ENCODE measurements at places on chromosomes 3 and 15.

DNA sequence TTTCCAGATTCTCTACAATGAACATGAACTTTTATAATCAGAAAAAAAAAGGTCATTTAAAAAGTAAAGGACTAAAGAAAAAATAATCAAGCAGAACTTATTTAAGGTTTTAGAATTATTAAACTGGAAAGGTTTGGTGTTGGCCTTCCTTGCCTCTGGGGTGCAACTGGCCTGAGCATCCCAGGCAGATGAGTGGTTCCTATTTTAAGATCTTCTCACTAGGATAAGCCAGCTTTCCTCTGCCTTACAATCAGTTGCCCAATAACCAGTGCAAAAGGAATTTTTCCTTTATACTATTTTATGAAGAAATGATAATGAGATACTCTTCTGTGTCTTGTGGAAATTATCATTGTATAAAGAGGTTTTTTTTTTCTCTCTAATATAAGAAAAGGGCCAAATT lies 56.6 kb downstream of the SEC22A start:
- DNase-seq = no peak

DNA sequence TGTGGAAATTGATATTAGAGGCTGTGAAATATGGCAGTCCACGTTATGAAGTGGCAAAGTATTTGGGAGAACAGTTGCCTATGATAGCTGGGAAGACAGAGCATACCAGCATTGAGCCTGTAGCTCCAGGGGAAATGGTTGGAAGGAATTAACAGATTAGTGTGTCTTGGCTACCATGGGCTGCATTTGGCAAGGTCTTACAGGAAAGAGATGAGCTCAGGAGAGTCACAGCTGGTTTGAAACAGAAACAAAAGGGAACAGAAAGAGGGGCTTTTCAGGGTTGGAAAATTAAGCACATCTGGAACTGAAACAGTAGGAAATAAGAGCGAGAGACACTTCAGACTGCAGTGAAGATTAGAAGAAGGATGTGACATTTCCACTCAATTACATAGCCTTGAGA lies 141.7 kb downstream of the FBLN2 start:
- DNase-seq = no peak

DNA sequence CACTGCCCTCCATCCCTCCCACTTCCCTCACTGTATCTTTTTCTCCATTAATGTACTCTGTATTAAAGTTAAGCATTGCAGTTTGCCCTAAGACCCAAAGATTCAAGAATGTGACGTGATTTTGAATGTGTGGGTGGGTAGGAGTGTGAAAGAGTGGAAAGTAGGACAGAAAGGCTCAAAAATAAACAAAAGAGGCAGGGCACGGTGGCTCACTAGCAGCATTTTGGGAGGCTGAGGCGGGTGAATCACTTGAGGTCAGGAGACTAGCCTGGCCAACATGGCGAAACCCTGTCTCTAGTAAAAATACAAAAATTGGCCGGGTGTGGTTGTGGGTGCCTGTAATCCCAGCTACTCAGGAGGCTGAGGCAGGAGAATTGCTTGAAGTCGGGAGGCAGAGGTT lies 18.4 kb downstream of the TFRC start:
- no peak for DNase-seq

DNA sequence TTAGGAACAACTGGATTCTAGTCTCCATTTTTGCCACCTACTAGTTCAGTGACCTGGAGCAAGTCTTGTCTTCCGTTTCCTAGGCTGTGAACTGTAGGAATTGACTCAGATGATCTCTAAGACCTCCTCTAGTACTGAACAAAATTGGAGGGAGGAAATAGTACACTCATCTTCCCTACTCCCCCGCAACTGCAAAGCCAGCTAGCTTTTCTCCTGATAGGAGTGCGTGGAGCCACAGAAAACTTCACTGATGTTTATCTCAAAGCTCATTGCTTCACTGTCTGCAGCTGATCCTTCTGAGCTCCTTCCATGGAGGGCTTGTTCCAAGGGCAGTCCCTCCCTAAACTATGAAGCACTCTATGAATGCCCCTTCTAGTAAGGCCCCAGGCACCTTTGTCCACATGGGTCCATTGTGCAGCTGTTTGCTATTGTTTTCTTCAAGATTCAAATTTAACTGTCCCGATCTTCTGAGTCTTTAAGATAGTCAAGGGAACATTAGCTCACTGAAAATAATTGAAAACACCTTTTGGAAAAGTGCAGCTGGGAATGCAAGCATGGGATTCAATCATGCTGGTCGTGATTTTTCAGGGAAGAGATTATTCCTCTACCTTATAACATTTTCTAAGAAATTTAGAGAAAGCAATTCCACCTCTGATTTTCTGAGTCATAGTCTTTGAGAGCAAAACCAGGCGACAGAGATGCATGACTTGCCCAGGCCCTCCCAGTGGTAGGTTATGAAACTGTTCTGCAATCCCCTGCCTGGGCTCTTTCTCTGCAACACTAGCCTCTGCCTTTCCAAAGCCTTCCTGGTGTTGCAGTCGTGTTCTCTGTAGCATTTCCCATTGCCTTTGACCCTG lies 24.3 kb downstream of the FILIP1L start:
- no peak for DNase-seq

DNA sequence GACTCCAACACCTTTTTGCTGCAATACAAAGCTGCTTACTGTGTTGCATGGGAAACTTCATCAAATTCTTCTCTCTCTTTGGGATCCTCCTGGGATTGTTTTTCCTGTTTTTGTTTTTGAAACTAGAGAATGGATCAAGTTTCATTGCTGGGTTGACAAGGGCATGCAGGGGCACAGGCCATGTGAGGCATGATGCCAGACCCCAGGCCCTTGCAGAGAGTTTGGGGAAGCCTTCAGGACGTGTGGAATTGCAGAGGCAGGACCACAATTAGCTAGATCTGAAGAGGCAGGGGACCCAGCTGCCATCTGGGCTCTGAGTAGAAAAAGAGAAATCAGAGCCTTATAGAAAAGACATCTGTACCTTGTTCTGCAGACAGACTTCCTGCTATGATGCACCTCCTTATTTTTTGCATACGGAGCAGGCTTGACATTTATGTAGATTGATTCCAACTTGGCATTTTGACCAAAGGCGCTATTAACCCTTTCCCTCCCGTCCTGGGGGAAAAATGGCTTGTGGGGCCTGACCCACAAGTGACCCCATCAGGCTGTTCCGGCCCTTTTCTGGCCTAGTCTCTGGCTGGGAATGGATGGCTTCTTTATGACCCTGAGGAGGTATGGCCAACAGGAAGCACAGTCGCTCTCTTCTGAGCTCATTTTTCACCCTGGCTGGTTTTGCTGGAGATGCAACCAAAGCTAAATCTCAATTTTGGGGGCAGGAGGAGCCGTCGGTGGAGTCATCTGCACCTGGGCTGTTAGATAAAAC lies 44.3 kb upstream of the CHRNB4 start:
- DNase-seq = no peak

DNA sequence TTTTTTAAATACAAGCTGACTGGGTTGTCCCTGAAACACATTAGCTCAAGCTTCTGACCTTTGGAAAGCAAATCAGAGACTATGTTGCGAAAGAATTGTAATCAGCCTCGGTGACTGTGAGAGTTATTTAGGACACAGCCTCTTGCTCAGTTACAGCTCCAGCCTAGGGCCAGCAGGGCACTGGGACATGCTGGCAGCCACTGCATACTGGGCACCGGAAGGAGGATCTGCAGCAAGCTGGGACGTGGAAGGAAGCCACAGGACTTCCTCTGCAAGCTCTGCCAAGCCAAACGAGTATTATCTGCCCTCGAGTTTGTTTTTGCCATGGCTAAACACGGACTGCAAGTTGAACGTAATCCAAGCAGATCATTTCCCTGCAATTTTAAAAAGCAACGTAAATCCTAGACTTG lies 24.4 kb upstream of the COPG1 start:
- DNase-seq = peak; percentile 85

DNA sequence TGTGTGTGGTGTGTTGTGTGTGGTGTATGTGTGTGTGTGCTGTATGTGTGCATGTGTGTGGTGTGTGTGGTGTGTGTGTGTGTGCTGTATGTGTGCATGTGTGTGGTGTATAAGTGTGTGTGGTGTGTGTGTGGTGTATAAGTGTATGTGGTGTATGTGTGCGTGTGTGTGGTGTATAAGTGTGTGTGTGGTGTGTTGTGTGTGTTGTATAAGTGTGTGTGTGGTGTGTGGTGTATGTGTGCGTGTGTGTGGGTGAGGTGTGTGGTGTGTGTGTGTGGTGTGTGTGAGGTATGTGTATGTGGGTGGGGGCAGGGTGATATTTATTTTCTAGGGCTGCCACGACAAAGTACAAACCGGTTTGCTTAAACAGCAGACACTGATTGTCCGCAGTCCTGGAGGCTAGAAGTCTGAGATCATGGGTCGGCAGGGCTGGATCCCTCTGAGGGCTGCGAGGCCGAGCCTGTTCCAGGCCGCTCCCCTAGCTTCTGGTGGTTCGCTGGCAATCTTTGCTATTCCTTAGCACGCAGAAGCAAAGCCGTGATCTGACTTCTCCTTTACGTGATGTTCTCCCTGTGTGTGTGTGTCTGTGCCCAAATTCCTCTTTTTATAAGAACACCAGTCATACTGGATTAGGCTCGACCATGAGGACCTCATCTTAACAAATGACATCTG lies 160.2 kb downstream of the XXYLT1 start:
- no peak for DNase-seq

GRCh38 chr15:41567862-41568261 lies 8.8 kb downstream of the TYRO3 start:
- no peak for DNase-seq

GRCh38 chr15:101399431-101399830 lies 90.1 kb downstream of the PCSK6 start:
- no peak for DNase-seq

- DNase-seq = peak; percentile 97
These were observed 58.6 kb downstream of the WWTR1 start for GRCh38 chr3:149599236-149599635.

- DNase-seq = no peak
These were observed 80.4 kb upstream of the ZBTB20 start for GRCh38 chr3:115227461-115227860.

DNA sequence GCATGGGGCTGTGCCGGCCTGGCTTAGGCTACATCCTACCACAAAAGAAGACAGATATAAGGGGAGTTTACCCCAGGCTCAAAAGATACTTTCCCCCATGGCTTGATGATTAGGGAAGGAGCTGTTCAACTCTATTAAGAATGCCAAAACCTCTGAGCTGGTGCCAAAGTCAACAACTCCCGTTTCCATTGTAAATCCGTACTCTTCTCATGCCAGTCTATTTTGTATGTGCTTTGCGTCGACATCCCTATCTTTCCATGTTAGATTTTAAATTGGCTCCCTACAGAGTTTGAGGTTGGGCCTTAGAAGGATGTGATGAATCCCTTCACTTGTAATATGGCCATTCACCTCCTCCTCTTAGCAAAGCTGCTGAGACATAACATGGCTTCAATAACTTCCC lies 46.9 kb downstream of the RLBP1 start:
- no peak for DNase-seq

DNA sequence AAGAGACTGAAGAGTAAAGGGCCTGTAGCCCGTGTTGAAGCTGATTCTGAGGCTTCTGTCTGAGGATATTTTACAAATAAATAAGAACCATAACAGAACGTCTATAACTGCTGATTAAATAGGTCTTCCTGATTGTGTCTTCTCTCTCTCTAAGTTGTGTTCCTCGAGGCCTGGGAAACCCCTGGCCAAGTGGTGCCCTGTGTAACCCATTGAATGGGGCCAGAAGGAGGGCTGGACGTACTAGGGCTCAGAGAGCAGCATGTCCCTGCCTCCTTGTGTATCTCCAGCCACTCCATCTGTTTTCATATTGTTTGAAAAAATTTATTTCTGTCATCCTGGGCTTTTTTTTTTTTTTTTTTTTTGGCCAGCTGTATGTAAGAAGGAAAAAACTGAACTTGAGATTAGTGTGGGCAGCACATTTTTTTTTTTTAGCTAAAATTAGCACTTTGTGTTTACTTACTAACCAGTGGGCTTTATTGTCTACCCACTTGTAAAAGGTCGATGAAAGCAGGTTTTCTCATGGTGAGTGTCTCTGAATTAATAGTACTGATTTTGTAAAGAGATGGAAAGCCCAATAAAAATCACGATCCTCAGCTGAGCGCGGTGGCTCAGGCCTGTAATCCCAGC lies 10.7 kb downstream of the DHX30 start:
- DNase-seq = no peak

- no peak for DNase-seq
These were observed 52.1 kb upstream of the IL12A start for GRCh38 chr3:159936541-159936940.

DNA sequence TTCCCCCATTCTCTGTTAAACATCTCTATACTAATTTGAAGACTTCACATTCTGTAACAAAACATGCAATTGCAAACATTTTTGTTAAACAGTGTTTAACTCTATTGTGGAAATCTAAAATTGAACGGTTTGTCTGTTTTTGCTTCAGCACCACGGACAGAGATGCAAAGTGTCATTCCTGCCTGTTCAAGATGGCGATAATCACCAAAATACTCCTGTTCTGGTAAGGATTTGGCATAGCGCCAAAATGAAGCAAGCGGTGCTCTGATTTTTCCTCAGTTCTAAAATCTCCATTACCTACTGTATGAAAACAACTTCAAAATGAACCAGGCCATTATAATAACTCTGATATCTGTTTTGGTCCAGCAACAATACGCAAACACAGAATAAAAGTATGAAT lies 129.7 kb upstream of the TUSC7 start:
- DNase-seq = no peak

- DNase-seq = peak; percentile 75
These were observed 20.8 kb upstream of the APH1B start for GRCh38 chr15:63256433-63257274.

GRCh38 chr15:69893863-69894262 lies 203.9 kb downstream of the TLE3 start:
- DNase-seq = no peak

All from dermis microvascular lymphatic vessel endothelial cell (primary cell).